Heart left ventricle (tissue), 16 donors: ENCODE measurements at places on chromosomes 6 and 20. TPM values are rescaled to one million over a fixed set of nuclear protein-coding genes. Genes with fewer than 3 reads are reported as not detected.

The TBP gene
- total RNA-seq: 9.2 TPM

- no peaks in the 10 kb centered on the region for H3K4me1 ChIP-seq
- H3K36me3 ChIP-seq: no peaks in the 10 kb centered on the region
- no peak overlapping the region for H3K27ac ChIP-seq
- H3K27me3 ChIP-seq: no peaks in the 10 kb centered on the region
- DNase-seq: no peak
Observed at GRCh38 chr6:137362878-137363804, 131.1 kb downstream of the OLIG3 start.

DNA sequence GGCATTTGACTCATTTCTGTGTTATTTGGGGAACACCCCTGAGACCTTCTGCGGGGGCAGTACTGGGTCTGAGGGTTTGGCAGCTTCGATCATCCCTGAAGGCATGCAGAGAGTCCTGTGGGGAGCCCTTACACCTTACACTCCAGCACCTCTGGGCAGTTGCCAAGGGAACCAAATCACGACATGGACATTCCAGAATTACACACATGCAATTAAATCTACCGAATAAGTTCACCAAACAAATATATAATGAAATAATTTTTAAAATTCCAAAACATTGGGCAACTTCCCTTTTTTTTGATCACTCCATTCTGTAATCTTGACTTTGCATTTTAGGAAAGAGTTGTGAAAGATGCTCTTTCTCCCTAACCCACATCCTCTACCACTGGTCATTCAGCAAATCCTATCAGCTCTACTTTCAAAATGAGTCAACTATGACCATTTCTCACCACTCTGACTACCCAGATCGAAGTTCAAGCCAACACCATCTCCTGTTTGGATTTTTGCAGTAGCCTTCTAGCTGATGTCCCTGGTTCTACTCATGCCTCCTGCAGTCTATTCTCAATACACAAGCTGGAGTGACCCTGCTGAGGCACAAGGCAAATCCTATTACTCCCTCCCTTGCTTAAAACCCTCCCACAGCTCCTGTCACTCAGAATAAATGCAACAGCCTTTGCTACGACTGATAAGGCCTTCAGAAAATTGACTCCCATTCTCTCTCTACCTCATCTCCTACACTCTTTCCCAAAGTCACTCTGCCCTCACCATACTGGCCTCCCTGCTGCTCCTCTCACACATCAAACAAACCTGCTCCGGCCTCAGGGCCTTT is 533.3 kb downstream of the HACE1 start:
- no peaks in the 10 kb centered on the region for H3K36me3 ChIP-seq
- no peaks in the 10 kb centered on the region for H3K4me1 ChIP-seq
- no peak for DNase-seq
- no peaks in the 10 kb centered on the region for H3K27me3 ChIP-seq

The RNF39 gene
- total RNA-seq: not detected

DNA sequence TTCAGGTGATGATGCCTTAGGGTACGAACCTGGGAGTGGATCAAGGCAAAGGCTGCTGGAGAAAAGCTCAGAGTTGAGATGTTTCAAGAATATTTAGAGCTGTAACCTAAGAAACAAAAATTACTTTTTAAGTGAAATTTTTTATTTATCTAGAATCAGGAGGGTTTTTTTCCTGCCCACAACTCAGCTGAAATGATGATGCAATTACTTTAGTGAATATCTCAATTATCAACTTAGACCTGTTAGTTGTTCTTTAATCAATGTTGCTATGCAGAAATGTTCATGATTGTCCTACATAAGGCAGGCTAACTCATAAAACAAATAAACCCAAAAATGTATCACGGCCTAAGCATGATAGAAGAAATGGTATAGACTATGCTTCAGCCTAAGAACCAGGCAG is 50.3 kb downstream of the TPBG start:
- no peaks in the 10 kb centered on the region for H3K4me1 ChIP-seq
- no peak for DNase-seq
- no peaks in the 10 kb centered on the region for H3K27me3 ChIP-seq
- no peak overlapping the region for H3K27ac ChIP-seq
- H3K36me3 ChIP-seq: no peaks in the 10 kb centered on the region

The BLOC1S5 gene
- total RNA-seq: 8.9 TPM

The TMEM14A gene
- total RNA-seq: 8.2 TPM
